Effector memory CD8-positive, alpha-beta T cell (primary cell): ENCODE measurements at places on chromosomes 12 and 14.

GRCh38 chr14:61227884-61228591 lies 53.1 kb downstream of the TMEM30B start:
- H3K36me3 ChIP-seq: no peaks in the 10 kb centered on the region
- H3K4me1 ChIP-seq: no peaks in the 10 kb centered on the region
- H3K27me3 ChIP-seq: peaks cover 39% of the 10 kb centered on the region
- H3K27ac ChIP-seq: no peak overlapping the region
- no peak overlapping the region for H3K4me3 ChIP-seq

- peaks cover 11% of the 10 kb centered on the region for H3K27me3 ChIP-seq
- H3K4me3 ChIP-seq: no peak overlapping the region
- no peak overlapping the region for H3K27ac ChIP-seq
- no peaks in the 10 kb centered on the region for H3K4me1 ChIP-seq
- H3K36me3 ChIP-seq: no peaks in the 10 kb centered on the region
- DNase-seq: no peak
Measured at GRCh38 chr12:31368666-31369361, 42.9 kb upstream of the SINHCAF start.

DNA sequence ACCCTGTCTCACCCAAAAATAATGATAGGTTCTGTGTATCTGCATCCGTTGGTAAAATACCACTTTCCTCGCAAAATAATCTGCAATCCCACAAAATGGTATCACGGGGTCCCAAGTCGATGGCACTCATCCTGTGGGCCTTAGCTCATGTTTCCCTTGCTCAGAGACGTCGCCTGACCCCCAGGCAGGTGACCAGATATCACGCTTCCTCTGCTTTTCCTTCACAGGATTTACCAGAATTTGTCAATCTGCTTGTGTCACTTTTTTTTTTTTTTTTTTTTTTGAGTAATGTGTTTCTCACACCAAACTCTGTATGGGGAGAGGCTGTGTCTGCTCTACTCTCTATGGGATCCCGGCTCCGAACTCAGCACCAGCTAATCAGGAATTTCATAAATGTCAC lies 162.7 kb downstream of the PRKCH start:
- peaks cover 67% of the 10 kb centered on the region for H3K4me1 ChIP-seq
- peaks cover 88% of the 10 kb centered on the region for H3K36me3 ChIP-seq
- no peaks in the 10 kb centered on the region for H3K27me3 ChIP-seq
- DNase-seq: no peak

DNA sequence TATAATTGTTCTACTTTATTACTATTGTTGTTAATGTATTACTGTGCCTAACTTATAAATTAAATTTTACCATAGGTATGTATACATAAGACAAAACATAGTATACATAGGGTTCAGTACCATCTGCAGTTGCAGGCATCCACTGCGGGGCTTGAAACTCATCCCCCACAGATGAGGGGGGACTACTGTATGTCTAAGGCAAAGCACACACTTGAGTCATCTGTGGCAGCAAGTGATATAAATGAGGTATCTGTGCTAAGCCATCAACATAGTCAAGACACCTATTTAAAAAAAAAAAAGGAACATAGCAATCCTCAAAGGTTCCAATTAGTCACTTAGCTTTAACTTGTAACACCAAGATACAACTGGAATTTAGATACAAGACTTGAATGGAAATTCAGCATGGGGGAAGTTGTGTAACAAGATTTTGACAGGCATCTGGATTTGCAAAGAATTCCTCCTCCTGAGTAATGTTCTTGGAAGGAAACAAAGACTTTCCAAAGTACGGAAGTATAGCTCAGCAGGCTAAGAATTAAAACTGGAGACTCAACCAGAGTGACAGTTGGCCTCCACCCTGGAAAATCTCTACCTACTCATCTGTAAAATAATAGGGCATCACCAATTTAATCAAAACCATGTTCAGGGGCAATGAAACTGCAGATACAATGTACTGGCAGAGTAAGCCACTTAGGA lies 14.9 kb downstream of the DCAF5 start:
- H3K27ac ChIP-seq: no peak overlapping the region
- H3K36me3 ChIP-seq: peaks cover 23% of the 10 kb centered on the region
- H3K27me3 ChIP-seq: no peaks in the 10 kb centered on the region
- H3K4me3 ChIP-seq: no peak overlapping the region
- H3K4me1 ChIP-seq: peaks cover 40% of the 10 kb centered on the region

DNA sequence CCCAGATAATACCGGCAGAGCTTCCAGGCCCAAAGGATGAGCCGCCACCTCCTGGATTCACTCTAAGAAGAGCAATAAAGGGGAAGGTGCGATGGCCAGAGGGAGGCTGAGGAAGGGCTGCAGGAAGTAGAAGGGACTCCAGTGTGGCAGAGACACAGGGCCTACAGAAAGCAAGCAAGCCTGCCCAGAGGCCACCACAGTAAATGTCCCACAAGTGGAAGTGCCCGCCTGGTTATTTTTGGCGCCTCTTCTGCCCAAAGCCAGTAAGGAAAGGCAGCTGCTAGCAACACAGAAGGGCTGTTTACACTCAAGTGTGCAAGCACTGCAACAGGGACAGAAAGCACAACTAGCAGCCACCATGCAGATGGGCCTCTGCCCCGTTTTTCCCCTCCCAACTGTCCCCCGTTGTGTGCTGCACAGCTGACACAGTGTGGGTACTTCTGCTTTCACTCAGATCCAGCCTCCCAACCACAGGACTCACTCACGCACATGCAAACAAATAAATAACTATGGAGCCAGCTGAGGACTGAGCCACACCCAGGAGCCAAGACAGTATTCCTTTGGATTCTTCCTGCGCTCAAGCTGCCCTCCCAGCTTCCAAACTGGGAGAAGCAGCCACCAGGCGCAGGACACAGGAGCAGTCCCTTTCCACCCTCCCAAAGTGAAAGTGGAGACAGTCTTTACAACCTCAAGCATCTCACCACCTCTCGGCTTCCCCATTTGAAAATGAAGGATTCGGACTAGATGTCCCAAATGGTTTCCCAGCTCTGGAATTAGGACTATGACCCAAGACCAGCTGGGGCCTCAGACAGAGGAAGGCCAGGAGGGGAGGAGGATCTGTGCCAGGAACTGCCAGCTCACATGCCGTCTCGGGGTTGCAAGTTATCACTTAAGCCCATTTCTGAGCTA lies 40.0 kb upstream of the PNMA1 start:
- H3K27me3 ChIP-seq: no peaks in the 10 kb centered on the region
- peak overlapping the region; percentile 95 for H3K4me3 ChIP-seq
- DNase-seq: no peak
- H3K4me1 ChIP-seq: peaks cover 92% of the 10 kb centered on the region
- peaks cover 57% of the 10 kb centered on the region for H3K36me3 ChIP-seq

- H3K4me3 ChIP-seq: no peak overlapping the region
- H3K27ac ChIP-seq: no peak overlapping the region
- H3K36me3 ChIP-seq: no peaks in the 10 kb centered on the region
- DNase-seq: no peak
- H3K27me3 ChIP-seq: peaks cover 23% of the 10 kb centered on the region
- H3K4me1 ChIP-seq: peaks cover 24% of the 10 kb centered on the region
Measured at GRCh38 chr12:6229224-6230218, 29.3 kb downstream of the CD9 start.

DNA sequence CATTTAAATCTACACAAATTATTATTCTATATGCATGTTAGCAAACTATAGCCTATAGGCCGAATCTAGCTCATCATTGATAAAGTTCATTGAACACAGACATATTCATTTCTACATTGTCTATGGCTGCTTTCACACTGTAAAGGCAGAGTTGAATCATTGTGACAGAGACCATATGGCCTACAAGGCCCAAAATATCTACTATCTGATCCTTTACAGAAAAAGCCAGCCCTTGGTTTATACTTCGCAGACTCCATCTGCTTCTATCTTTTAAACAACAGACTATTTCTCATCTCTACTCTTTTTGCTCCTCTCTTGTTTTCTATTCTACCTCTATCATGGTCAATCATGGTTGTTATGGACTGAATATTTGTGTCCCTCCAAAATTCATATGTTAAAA lies 190.7 kb downstream of the EXOC5 start:
- H3K36me3 ChIP-seq: no peaks in the 10 kb centered on the region
- no peaks in the 10 kb centered on the region for H3K4me1 ChIP-seq
- H3K27ac ChIP-seq: no peak overlapping the region
- DNase-seq: no peak

- peak overlapping the region; percentile 68 for H3K27ac ChIP-seq
- DNase-seq: no peak
- H3K36me3 ChIP-seq: no peaks in the 10 kb centered on the region
- peaks cover 5% of the 10 kb centered on the region for H3K4me1 ChIP-seq
Measured at GRCh38 chr14:68806526-68807147, 13.8 kb upstream of the ZFP36L1 start.

GRCh38 chr14:87869619-87870583 lies 123.1 kb downstream of the GALC start:
- no peak overlapping the region for H3K4me3 ChIP-seq
- no peak overlapping the region for H3K27ac ChIP-seq
- no peaks in the 10 kb centered on the region for H3K4me1 ChIP-seq
- no peaks in the 10 kb centered on the region for H3K36me3 ChIP-seq

DNA sequence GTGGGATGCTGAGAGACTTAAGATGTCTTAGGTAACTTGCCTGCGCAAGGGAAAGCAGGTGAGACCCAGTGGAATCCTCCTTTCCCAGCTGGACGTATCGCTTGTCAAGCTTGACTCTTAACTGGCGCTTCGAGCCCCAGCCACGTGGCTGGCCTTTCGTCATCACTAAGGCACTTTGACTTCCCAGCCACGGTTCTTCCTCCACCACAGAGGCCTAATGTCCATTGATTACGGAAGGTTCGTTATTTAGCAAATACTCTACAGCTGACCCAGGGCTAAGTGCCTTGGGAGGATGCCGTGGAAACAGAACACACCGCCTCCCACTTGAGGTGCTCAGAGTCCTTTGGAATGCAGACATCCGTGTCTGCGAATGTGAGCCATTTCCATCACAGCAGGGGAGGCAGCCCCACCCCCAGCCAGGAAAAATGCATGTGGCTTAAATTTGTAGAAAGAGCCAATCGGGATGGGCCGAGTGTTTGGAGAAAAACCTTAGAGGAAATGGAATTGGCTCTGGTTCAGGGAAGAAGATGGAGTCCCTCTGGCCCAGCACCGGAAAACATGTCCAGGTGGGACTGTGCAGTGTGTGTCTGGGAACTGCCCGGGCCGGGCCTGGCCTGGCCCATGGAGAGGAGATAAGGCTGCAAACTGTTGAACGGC lies 115.7 kb downstream of the PLXNC1 start:
- H3K4me1 ChIP-seq: peaks cover 30% of the 10 kb centered on the region
- H3K27me3 ChIP-seq: no peaks in the 10 kb centered on the region
- H3K27ac ChIP-seq: peak overlapping the region; percentile 97

GRCh38 chr14:64391113-64391725 lies 3.1 kb downstream of the MTHFD1 start:
- peaks cover 13% of the 10 kb centered on the region for H3K36me3 ChIP-seq
- peaks cover 37% of the 10 kb centered on the region for H3K4me1 ChIP-seq
- H3K27ac ChIP-seq: peak overlapping the region; percentile 26
- H3K27me3 ChIP-seq: no peaks in the 10 kb centered on the region
- DNase-seq: no peak

- DNase-seq: no peak
- peak overlapping the region; percentile 6 for H3K4me3 ChIP-seq
- H3K4me1 ChIP-seq: peaks cover 13% of the 10 kb centered on the region
- peaks cover 2% of the 10 kb centered on the region for H3K36me3 ChIP-seq
Measured at GRCh38 chr12:32273063-32273522, 126.3 kb upstream of the FGD4 start.

GRCh38 chr12:52280319-52280795 lies 5.9 kb downstream of the KRT86 start:
- H3K4me1 ChIP-seq: peaks cover 8% of the 10 kb centered on the region
- no peak overlapping the region for H3K27ac ChIP-seq
- no peak overlapping the region for H3K4me3 ChIP-seq

DNA sequence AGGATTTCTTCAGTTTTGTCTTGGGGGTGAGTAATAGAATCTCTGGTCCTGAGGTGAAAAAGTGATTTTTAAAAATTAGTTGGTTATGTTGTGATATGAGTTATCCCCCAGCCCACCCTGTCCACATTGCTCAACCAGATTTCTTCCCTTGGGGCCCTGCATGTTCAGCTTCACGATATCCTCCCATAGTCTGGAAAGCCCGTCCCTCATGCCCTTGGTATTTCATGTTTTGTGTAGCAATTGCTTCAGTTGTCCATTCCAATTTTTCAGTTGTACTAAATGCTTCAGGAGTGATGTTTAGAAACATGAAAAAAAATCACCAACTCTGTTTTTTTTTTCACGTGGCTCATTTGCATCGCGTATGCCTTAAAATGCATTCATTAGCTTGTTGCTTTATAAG lies 17.5 kb upstream of the BICD1 start:
- no peaks in the 10 kb centered on the region for H3K4me1 ChIP-seq
- no peak for DNase-seq
- H3K27ac ChIP-seq: no peak overlapping the region
- H3K27me3 ChIP-seq: no peaks in the 10 kb centered on the region
- H3K36me3 ChIP-seq: no peaks in the 10 kb centered on the region
- no peak overlapping the region for H3K4me3 ChIP-seq

DNA sequence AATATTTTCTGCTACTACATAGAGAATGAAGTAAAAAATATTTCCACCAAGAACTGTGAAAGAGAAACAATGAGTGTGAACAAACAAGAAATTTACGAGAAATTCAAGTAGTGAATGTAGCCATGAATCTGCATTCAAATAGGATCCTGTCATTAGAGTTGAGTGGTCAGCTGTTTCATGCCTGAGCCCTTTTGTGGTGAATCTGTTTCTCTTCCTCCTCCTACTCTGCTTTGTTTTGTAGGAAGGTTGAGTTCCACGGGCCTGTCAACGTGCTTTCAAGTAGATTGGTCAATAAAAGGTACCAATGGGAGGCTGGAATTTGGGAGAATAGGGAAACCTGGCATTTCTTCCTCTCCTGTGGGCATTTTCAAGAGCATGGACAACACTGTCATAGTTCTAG lies 1749.6 kb upstream of the FLRT2 start:
- no peaks in the 10 kb centered on the region for H3K36me3 ChIP-seq
- H3K27me3 ChIP-seq: no peaks in the 10 kb centered on the region
- H3K27ac ChIP-seq: no peak overlapping the region
- H3K4me1 ChIP-seq: no peaks in the 10 kb centered on the region
- H3K4me3 ChIP-seq: no peak overlapping the region

DNA sequence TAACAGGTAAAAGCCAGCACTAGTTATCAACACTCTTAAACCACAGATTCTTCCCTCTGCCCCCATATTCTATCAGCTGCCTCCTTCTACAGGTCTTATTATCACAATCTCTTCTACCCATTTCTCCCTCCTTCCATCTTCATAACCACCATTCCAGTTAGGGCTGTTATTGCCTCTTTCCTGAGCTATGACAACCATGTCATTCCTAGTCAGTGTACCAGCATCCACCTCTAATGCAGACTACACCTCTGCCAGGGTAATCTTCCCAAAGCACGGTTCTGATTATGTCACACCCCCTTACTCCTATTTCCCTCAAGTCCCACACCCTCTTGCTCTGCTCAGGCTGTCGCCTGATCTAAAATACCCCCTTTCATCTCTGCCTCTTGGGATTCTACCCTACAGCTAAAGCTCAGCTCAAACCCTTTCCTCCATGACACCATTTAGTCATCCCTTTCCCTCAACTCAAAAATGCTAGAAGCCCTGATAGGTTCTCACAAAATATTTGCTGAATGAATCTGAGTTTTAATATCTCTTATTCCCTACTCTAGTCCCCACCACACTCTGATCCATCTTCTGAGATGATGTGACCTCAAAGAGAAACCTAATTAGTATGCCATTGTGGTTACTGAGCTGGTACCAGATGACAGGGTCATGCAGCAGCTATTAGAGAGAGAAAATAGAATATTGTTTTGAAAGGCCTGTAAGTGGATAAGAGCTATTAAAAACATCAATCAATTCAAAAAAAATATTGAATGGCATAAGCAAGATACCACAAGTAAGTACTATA lies 11.7 kb downstream of the RACGAP1 start:
- no peaks in the 10 kb centered on the region for H3K27me3 ChIP-seq
- H3K4me3 ChIP-seq: no peak overlapping the region
- H3K4me1 ChIP-seq: peaks cover 2% of the 10 kb centered on the region
- no peak overlapping the region for H3K27ac ChIP-seq

GRCh38 chr14:91372671-91373495 lies 44.7 kb downstream of the CCDC88C start:
- peak overlapping the region; percentile 78 for H3K4me3 ChIP-seq
- H3K4me1 ChIP-seq: peaks cover 93% of the 10 kb centered on the region
- DNase-seq: peak; percentile 52
- peaks cover 83% of the 10 kb centered on the region for H3K36me3 ChIP-seq
